ENCODE measurements at places on chromosomes 12 and 14.

GRCh38 chr14:99481745-99482099, 513 bp downstream of the CCNK start:
- DNase-seq, result peak; percentile 28

GRCh38 chr14:106530423-106531107, 1004.2 kb downstream of the TMEM121 start:
- DNase-seq, result no peak

- DNase-seq, result no peak
These were observed 7.5 kb upstream of the NPFF start for GRCh38 chr12:53514628-53515290.

DNA sequence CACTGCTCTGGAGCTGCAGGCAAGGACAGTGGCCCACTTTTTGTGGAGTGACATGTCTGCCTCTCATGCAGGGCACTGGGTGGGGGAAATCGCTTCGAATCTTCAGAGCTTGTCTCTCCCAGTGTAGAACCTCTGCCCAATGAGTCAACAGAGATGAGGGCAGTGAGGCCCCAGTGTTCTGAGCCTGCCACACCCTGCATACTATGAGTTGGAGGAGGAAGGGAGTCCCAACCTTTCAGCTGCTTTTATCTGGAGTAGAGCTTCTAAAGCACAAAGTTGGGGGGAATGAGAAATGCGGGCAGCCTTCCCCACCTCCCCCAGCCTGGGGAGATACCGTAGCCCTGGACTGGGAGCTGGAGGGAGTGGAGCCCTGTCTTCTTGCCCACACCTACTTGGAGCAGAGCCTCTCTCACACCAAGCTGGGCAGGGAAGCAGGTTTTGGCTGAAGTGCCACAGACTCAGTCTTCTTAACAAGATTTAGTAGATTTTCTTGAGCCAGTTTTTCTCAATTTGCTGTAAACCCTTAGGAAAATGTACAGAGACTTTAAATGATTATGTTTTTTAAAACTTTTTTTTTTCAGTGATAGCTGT, 159.1 kb downstream of the ADGRD1 start:
- no peak for DNase-seq

DNA sequence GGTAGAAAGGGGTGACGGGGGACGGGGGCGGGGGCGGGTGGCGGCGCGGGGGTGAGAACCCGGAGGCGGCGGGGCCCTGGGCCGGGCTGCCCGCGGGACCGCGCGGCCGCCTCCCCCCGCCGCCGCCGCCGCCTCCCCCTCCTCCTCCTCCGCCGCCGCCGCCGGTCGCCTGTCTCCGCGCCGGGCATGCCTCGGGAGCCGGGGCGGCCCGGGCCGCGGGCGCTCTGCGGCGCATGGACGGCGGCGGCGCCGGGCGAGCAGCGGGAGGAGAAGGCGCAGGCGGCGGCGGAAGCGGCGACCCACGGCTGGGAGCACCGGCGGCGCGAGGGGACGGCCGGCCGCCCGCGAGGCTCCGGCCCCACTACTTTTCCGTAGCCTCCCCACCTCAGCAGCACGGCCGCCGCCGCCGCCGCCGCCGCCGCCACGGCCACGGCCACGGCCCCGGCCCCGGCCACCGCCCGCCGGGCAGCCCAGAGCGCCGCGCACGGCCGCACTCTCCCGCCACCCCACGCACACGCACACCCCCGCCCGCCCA, at the start of gene NPAS3:
TSS of gene NPAS3 (plus strand) at position 161 of the 535 bp plus-strand sequence.
- no peak for DNase-seq

DNA sequence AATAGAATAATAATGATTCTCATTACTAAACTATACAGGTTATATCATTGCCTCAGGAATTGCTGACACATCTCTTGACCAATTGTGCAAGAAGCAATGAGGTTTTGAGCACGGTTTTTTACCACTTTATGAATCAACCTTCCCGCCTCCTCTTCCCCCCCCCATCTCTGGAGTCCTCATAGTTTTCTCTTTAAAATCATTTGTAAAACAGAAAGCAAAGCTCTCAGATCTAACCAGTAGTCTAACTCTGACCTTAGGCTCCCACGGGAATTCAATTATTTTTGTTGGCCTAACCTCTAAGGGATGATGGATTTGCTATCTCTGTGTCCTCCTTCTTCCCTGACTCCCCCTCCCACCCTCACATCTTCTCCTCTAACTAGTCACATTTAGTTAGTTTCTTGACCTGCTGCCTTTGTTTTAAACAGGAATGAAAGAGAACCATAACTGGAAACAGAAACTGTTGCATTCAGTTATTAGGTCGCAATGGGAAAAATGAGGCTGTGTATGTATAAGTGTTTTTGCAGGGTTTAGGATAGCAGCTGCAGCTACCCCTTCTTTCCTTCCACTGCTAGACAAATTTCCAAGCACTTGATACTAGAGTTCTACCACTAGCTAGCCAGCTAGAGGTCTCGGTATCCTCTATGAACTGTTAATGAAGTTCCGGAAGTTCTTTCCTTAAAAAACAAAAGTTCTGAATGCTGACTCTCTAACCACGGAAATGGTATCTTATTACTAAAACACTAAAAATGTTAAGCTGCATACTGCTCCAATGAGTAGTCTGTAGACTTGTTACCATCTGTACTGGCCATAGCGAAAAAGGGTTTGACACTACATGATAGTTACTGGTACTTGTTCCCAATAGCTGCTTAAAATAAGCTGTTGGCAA, 65.4 kb downstream of the TAOK3 start:
- DNase-seq, result peak; percentile 85

- DNase-seq, result no peak
These were observed 19.7 kb downstream of the HAL start for GRCh38 chr12:95976416-95976832.

- no peak for DNase-seq
These were observed 39.0 kb upstream of the ITPR2 start for GRCh38 chr12:26871985-26872384.

DNA sequence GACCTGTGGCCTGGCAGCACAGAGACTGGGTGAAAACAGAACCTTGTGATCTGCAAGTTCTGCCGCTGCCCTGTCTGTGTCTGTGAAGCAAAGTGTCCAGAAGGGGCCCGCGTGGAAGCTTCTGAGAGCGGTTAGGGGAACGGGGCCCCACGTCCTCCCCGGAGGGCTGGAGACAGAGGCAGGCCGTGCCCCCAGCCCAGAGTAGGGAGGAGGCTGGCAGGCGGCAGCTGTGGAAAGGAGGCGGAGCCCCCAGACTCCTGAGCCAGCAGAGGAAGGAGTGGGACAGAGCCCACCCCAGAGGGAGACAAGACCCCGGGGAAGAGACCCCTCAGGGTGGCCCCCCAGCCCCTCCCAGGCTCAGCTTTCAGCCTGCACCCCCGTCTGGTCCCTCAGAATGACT, 49.0 kb downstream of the GALNT9 start:
- DNase-seq, result no peak

GRCh38 chr14:71339650-71340415, 432.6 kb downstream of the PCNX1 start:
- peak; percentile 31 for DNase-seq

DNA sequence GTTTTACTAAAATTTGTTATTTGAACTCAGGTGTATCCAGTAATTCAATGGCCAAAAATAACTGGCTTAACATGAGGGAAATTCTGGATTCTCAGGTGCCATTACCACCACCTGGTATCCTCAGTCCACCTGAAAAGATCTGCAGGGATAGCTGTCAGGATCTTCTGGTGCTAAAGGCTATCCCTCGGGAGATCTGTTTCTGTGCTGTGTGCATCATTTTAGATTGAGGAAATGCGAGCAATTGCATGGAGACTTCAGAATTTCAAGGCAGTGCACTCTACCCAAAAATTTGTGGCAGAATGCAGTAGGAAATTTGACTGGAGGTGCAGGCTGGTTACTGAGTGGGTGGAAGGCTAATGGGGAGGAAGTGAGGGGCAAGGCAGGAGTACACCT, 26.4 kb downstream of the ZCCHC8 start:
- no peak for DNase-seq

GRCh38 chr14:58189176-58189575, 10.8 kb upstream of the ACTR10 start:
- DNase-seq, result no peak

GRCh38 chr12:3020850-3021435, 56.2 kb upstream of the TSPAN9 start:
- no peak for DNase-seq

- peak; percentile 61 for DNase-seq
These were observed 42.8 kb downstream of the KDM2B start for GRCh38 chr12:121537814-121538698.

GRCh38 chr12:38872156-38872555, 33.2 kb downstream of the CPNE8 start:
- no peak for DNase-seq

GRCh38 chr12:127127897-127128296, 1139.1 kb upstream of the TMEM132C start:
- no peak for DNase-seq

- DNase-seq, result no peak
These were observed 40.6 kb upstream of the AEBP2 start for GRCh38 chr12:19398376-19399363.

- no peak for DNase-seq
These were observed 170.0 kb downstream of the CCDC91 start for GRCh38 chr12:28360253-28360652.

- DNase-seq, result peak; percentile 73
These were observed 22.2 kb downstream of the MANSC1 start for GRCh38 chr12:12327802-12328201.

- no peak for DNase-seq
These were observed 31.9 kb downstream of the CEP83 start for GRCh38 chr12:94427501-94428381.

- no peak for DNase-seq
These were observed 21.6 kb downstream of the TGFB3 start for GRCh38 chr14:75960231-75960630.

- DNase-seq, result no peak
These were observed 152.9 kb upstream of the RTL1 start for GRCh38 chr14:101056446-101056845.

DNA sequence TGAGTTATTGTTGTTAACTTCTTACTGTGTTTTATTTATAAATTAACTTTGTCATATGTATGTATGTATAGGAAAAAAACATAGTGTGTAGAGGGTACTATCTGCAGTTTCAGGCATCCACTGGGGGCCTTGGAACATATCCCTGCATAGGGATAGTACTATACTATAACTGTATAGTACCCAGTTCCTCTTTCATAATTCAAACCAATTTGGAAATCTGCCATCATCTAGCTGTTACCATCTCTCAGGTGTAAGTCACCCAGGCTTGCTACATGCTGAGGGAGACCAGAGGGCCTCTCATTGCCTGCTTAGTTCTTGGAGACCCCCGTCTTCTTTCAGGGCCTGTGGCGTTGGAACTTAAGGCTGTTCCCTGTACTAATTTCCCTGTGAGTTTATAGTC, 12.9 kb upstream of the DCD start:
- no peak for DNase-seq

DNA sequence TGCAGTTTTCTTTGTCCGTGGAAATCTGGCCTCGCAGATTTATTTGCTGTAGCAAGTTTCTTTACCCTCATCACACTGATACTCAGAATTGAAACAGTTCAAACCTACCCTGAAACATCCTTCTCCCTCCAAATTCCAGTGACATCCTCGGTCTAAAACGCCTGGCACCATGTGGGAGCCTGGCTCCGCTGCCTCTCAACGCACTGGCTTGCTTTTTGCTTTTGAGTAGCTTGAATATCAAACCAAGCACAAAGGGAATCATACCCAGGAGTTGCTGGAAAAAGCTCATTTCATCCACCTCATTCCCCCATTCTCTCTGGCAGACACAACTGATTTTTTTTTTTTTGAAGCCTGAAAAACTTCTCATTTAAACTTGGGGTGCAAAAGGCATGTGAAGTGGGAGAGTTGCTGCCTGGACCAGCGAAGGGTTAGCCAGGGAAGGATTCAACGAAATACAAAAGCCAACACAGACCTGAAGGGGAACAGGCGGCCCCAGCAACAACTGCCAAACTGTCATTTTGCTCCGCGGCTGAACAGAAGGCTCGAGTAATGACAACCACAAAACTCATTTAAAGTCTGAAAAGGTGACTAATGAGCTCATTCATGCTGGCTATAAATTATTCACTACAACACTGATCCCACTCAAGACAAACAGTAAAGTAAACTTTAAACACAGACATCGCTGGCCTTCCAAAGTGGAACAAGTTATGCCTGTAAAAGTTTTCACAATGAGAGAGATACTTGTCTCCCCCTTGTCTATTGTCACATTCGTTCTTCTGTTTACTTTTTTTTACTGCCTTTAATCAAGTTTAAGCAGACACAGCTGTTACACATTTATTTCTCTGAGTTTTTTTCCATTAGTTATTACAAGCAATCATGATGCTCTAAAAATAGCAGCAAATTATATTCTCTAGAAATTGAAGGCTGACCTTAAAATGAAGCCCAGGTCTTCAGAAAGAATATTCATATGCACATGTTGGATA, 12.5 kb upstream of the FOXN3 start:
- DNase-seq, result no peak

- DNase-seq, result no peak
These were observed 364.8 kb downstream of the BMP4 start for GRCh38 chr14:53591816-53592215.

DNA sequence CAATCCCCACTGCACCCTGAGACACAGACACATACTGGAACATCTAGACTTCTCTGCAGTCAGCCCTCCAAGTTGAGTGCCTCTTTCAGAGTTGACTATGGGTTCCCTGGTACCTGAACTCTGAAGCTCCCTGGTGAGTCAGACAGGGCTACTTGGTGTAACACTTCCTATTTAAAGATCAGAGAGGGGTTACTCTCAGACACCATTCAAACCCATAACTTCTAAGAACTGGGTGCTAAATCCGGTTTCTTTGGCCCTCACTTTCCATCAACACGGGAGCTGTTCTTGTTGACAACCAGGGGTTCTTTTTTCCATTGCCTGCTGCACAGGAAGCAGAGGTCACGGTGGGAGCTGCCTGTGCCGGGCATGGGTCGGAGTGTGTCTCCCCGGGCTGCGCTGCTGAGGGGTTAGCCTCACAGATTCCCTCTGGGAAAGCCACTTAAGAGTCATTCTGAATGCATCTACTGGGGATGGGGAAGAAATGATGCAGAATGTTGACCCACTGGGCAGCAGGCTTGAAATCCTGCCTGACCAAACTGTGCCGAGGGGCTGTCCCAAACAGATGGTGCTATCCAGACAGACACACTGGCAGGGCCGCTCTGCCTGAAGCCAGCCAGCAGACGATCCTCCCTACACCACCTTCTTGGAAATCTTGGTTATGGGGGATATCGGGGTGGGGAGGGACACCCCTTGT, 74.1 kb downstream of the PITPNM2 start:
- no peak for DNase-seq

- DNase-seq, result no peak
These were observed 19.5 kb downstream of the NUAK1 start for GRCh38 chr12:106119301-106119700.

DNA sequence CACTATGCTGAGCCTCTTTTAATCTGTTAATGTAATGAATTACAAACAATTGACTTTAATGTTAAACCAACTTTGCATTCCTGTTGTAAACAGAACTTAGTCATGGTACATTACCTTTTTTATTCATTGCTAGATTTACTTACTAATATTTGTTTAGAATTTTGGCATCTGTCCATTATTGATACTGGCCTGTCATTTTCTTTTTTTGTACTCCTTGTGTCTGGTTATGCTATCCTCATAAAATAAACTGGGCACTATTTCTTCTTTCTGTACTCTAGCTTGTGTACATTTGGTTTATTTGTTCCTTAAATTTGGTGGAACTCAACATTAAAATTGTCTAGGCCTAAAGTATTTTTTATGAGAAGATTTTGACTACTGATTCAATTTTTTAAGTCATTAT, 32.1 kb downstream of the SPATA7 start:
- DNase-seq, result no peak

GRCh38 chr12:66288121-66288520, 14.2 kb upstream of the HELB start:
- DNase-seq, result no peak

Data from CD14-positive monocyte (primary cell).